Psoas muscle (tissue), 8 donors: ENCODE measurements at places on chromosomes 16 and 17.

DNA sequence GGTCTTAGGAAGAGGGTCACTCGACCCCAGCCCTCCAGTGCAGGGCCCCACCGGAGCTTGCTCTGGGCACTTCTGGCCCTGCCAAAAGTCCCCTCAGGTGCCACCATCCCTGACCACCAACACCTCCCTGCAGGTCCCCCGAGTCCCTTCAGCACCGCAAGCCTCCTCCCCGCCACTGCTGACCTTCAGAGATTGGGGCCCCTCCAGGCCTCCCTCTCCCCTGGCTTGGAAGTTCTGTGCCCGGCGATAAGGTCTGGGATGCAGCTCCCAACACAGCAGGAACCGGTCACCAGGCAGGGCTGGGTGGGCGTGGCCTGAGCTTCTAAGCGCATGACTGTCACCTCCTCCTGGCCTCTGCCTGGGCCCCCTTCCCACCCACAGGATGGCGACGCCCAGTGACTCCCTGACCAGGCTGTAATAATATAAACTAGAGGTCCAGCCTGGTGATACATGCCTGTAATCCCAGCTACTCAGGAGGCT, 11.2 kb downstream of the PIEZO1 start:
- H3K27ac ChIP-seq: no peak overlapping the region
- no peaks in the 10 kb centered on the region for H3K36me3 ChIP-seq
- DNase-seq: peak; percentile 76

DNA sequence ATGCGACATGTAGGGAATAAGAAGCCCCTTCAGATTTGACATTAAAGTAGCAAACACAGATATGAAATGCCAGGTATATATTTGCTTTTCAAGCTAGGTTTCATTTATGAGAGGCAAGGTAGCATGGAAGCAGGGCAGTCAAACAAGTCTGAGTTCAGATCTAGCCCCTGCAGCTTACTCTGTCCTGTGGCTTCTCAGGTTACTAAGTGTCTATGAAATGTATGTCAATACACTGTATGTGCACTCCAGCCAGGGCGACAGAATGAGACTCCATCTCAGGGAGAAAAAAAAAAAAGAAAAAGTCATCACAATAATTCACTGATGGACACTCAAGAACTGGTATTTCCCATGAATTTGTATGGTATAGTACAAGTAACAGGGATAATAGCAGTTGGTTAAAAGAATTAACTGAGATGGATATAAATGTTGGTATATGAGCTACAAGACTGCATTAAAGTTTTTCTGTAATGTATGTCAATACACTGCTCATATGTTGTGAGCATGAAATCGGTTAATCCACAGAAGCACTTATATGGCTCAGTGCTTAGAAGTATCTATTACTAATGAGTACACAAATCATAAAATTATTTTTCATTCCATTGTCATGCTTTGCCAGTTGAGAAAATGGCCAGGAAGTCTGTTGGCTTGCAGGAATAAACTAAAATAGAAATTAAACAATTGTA, 2.9 kb upstream of the WSB1 start:
- no peak overlapping the region for H3K4me3 ChIP-seq

- H3K36me3 ChIP-seq: no peaks in the 10 kb centered on the region
- no peak for DNase-seq
- H3K27me3 ChIP-seq: no peaks in the 10 kb centered on the region
- peaks cover 8% of the 10 kb centered on the region for H3K4me1 ChIP-seq
- H3K27ac ChIP-seq: no peak overlapping the region
These were observed 6.8 kb downstream of the CIBAR2 start for GRCh38 chr16:85105475-85105874.

- no peaks in the 10 kb centered on the region for H3K36me3 ChIP-seq
- no peak overlapping the region for H3K27ac ChIP-seq
- no peaks in the 10 kb centered on the region for H3K4me1 ChIP-seq
- DNase-seq: peak; percentile 59
- peaks cover 9% of the 10 kb centered on the region for H3K27me3 ChIP-seq
- no peak overlapping the region for H3K4me3 ChIP-seq
These were observed 17.3 kb upstream of the WFDC1 start for GRCh38 chr16:84277244-84277823.
